ENCODE measurements at places on chromosomes 4 and X.

DNA sequence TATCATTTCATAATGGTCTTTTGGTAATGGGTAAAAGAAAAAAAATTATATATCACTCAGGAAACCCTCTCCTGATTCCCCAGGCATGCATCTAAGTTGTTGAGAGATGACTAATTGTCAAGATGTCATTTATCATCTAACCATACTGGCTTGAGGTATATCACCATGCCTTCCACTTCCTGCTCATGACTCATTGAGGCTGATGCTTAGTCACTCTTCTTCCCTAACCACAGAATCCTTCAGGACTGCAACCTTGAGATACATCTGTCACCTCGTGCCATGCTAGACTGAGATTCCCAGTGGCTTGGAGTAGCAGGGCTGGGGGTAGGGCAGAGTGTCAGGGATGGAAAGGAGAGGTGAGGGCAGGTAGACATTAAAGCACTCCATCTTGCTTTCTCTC, 782.5 kb upstream of the INTU start:
- no peak for DNase-seq

DNA sequence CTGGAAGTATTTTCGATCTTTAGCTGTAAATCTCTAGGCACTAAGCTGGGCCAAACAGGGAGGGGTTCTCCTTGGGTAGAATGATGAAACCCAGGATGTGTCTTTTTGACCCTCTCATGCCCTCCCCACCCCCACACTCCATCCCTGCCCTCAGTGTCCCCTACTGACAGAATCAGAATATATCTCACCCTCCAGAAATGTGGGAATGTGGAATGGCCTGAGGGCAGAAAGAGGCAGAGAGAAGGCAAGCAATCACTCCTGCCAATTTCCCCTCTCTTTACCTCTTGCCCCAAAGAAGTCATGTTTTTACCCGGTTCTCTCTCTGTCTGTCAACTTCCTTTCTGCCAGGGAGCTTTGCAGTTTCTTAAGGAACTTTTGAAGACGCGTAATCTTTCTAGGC, 34.4 kb downstream of the RAP2C start:
- no peak for DNase-seq

GRCh38 chr4:121299367-121299766, 81.5 kb downstream of the QRFPR start:
- no peak for DNase-seq

DNA sequence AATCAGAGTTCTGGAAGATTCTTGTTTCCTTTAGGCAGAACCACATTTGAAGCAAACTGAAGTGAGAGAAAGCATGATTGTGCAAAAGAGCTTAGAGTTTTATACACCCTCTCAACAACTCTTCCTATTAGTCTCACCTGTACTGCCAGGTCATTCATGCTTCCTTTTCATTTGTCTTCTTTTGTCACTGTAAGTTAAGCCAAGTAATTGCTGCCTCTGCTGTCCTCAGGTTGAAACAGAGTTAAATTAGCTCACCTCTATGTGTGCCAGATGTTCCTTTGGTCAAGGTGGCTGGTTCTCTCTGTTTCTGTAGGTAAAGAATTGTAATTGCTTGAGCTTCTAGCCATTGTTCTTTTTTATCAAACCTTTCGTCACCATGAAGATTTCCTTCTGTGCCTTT, 41.1 kb upstream of the HPGD start:
- no peak for DNase-seq

All from stimulated activated CD4-positive, alpha-beta T cell treated with anti-CD3 and anti-CD28 coated beads, TNF-alpha, amount 100 ng/mL, for 24 hours (primary cell).